Mucosa of descending colon (tissue), 3 donors: ENCODE measurements at places on chromosomes 2 and 18. TPM values are rescaled to one million over a fixed set of nuclear protein-coding genes. Genes with fewer than 3 reads are reported as not detected.

Gene SAG
- total RNA-seq, result not detected

Gene SCYGR5
- total RNA-seq, result not detected

Gene DCC
- 0.34 TPM for total RNA-seq

Gene GAREM1
- total RNA-seq, result 19.6 TPM

Gene LONRF2
- total RNA-seq, result 0.67 TPM

Gene SERPINB11
- total RNA-seq, result not detected

Gene DNAJC5G
- 0.47 TPM for total RNA-seq

Gene RUFY4
- total RNA-seq, result not detected

Gene CAVIN2
- 154 TPM for total RNA-seq

Gene RPRM
- total RNA-seq, result 2.5 TPM

Gene CYP27A1
- total RNA-seq, result 37.7 TPM

Gene FKBP1B
- 7.2 TPM for total RNA-seq

Gene RAD51AP2
- total RNA-seq, result not detected

Gene MAP2
- total RNA-seq, result 2.5 TPM

Gene MYO7B
- 199 TPM for total RNA-seq

Gene DPP4
- 18.3 TPM for total RNA-seq

Gene CCDC150
- total RNA-seq, result 5.3 TPM

Gene DSG2
- 305 TPM for total RNA-seq

Gene RIT2
- total RNA-seq, result not detected

Gene SIX3
- not detected for total RNA-seq

Gene EVA1A
- total RNA-seq, result 1.3 TPM

Gene ANKRD30B
- total RNA-seq, result 0.06 TPM

Gene FBLN7
- total RNA-seq, result 0.72 TPM

Gene CUL3
- 77.3 TPM for total RNA-seq

Gene TNFAIP6
- total RNA-seq, result 2.3 TPM

Gene UGT1A9
- total RNA-seq, result 3.6 TPM

Gene FAM124B
- 0.43 TPM for total RNA-seq

Gene HOXD8
- total RNA-seq, result 4.9 TPM
